Inflammatory macrophage treated with lipopolysaccharide for 4 hours (primary cell): ENCODE measurements at places on chromosomes 7 and 10.

DNA sequence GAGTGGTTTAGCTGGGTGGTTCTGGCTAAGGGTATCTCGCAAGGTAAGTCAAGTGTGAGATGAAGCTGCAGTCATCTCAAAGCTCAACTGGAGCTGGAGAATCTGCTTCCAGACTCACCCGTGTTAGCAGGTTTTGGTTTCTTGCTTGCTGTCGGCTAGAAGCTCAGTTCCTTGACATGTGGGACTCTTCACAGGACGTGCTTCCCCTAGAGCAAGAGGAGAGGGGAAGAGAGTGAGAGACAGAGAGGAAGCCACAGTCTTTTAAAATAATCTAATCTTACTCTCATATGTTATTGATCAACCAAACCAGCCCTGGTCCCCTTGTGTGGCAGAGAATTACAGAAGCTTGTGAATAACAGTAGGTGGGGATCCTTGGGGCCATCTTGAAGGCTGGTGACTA, 199.5 kb downstream of the REEP3 start:
- DNase-seq = no peak

- DNase-seq = no peak
Measured at GRCh38 chr7:42102301-42102700, 134.7 kb downstream of the GLI3 start.

DNA sequence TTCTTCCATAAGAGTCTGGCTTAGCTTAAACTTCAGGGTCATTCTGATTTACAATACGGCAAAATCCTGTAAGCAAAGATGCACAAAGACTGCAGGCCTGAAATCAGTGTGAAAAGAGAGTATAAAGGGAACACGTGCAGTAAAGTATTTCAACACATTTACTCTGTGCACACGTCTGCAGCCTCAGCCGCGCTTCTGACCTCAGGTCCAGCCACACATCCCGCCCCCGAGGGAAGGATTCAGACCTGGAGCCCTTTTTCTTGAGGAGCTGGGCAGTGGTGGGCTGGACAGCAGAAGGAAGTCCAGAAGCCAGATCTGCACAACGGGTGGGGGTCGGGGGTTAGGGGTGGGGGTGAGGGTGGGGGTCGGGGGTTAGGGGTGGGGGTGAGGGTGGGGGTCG, 58.9 kb upstream of the FAM20C start:
- DNase-seq = peak; percentile 53

GRCh38 chr10:55163388-55163979, 362.5 kb upstream of the PCDH15 start:
- DNase-seq = no peak

- DNase-seq = no peak
Measured at GRCh38 chr10:28874210-28874609, 196.9 kb downstream of the BAMBI start.

GRCh38 chr10:15824498-15824897, 35.8 kb downstream of the MINDY3 start:
- peak; percentile 44 for DNase-seq
